ENCODE measurements at places on chromosomes 2 and 18. TPM values are rescaled to one million over a fixed set of nuclear protein-coding genes. Genes with fewer than 3 reads are reported as not detected.

MATN3 gene
- 3.5 TPM for total RNA-seq

DNA sequence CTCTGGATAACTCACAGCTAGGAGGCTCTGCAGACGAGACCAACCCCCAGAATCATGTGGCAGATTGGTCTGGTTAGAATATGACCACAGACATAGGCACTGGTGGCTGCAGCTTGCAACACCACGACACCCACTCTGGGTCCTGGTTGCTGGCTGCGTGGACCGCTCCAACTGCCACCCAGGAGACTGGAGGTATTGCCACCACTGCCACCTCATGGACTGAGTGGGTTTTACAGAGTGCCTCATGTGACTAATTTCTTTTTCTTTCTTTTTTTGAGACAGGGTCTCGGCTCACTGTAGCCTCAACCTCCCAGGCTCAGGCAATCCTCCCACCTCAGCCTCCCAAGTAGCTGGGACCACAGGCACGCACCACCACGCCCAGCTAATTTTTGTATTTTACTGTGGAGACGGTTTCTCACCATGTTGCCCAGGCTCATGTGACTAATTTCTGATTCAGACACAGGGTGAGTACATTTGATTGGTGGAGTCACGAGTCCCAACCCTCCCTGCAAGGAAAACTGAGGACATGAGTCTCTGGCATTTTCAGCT, 29.9 kb upstream of the NT5DC4 start:
- peak; percentile 61 for DNase-seq

- peak; percentile 38 for DNase-seq
These were observed 5.0 kb downstream of the SFTPB start for GRCh38 chr2:85662899-85663593.

DNA sequence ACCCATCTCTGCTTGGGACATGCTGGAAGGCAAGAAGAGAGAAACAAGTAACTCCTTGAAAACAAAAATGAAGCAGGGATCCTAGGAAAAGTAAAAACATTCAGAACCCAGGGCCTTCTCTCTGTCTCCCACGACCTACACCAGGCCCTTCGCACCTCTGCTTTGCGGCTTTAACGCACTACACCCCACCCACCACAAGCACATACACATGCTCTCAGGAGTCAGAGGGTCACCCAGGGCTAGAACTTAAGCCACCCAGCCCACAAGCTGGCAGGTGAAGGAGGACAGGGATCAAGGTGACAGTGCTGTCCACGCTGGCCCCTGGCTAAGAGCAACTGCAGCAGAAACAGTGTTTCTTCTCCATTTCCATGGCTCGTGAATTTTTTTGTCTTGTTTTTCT, 72.2 kb downstream of the BCL11A start:
- DNase-seq, result no peak

- no peak for DNase-seq
These were observed 43.5 kb downstream of the PSTPIP2 start for GRCh38 chr18:46028536-46028891.

DNA sequence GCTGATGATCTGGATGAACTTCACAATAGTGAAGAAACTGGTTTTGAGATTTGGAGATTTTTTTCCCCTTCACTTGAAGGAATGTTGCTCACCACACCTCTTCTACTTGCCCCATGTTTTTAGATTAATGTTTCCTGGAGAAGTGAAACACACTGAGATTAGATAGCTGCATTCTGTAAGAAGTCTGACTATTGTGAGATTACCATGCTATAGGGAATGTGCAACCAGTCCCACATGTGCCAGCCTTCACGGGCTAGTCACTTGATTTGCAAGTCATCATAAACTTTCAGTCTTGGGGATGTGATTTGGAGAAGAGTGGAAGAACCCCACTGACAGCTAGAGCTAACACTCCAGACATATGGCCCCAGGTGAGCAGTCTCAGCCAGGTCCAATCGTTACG, 7.4 kb upstream of the CCNYL1 start:
- DNase-seq, result no peak

DNA sequence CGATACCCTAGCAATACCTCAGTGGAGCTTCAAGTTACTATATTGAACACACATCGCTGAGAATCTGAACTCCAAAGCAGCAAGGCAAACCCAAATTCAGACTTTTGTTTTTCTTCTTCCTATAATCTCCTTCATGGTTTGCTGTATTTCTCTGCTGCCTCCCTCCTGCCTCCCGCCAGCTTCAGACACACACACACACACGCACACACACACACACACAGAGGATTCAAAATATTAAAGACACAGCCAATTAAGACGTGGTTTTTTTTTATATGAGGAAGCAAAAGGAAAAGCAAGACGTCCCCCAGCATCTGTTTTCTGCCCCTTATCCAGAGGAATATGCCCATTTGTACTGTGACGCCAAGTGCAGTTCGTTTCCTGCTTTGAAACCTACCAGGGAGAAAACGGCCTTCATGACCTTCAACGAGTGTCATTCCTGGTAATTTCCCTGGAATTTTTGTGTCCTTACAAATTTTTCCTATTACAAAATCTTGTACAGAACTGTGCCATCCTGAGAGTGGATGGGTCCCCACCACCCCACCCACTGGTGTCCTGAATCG, 547.9 kb upstream of the ID2 start:
- no peak for DNase-seq

GRCh38 chr18:58135183-58135641, 91.2 kb downstream of the NEDD4L start:
- DNase-seq, result no peak

DNA sequence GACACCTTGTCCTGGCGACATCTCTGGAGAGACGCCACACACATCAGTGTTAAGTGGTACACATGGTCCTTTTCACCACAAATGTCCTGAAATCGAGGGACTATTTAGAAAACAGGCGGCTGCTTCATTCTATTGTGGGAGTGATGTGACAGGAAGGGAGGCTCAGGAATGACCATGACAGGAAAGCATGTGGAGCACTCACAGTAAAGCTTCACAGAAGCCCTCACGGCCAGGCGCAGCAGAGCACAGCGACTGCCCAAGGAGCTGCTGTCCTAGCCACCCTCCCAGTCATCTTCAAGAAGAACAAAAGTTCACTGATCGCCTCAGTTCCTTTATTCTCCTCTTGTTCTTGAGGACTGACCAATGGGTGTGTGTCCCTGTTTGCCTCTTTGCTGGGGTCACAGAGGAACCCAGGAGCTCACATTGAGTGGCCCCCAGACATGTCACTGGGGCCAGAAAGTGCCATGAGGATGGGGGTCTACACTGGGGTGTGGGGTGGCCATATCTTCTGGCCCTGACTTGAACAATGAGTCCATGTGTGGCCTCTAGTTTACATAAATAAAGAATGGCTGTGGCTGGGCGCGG, 84.6 kb upstream of the RANBP2 start:
- no peak for DNase-seq

DNA sequence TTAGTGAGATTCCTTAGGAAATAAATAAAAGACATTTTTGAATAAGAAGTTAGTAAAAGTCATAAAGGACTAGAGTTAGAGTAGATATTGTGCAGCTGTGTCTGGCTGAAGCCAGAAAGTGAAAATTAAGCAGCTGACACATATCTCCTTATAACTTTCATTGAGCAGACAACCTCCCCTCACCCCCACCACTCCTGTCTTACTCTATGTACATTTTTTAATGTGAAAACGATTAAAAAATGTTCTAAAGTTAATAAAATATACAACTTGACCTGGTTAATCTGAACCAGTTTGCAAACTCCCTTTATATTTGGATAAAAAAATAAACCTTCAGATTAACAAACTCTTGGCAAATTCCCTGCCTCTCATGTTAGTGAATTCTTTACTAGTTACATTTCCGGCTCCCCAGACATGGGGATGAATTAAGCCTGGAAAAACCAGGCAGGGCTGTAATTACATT, 462.8 kb downstream of the MEIS1 start:
- no peak for DNase-seq

GRCh38 chr2:28055325-28055970, 164.9 kb downstream of the BABAM2 start:
- DNase-seq, result no peak
